ENCODE measurements at places on chromosomes 7 and 10. TPM values are rescaled to one million over a fixed set of nuclear protein-coding genes. Genes with fewer than 3 reads are reported as not detected.

- DNase-seq: peak; percentile 20
Observed at GRCh38 chr7:20651960-20652544, 36.6 kb downstream of the ABCB5 start.

DNA sequence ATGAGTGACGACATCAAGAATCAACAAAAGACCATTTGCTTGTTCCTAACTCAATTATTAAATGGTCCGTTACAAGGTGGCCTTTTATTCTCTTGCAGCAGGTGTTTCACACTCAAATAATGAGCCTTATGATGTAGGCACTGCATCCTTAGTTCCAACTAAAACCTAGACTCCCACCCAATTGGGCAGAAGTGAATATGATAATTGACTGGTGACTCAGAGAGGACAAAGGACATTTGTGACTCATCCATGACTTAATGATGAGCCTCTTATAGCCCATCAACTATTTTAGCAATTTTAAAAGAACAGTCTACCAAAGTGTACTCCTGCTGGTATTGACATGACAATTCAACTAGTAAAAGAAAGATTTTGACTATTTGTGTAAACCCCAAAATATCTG is 1027.8 kb upstream of the PHF14 start:
- DNase-seq: no peak

DNA sequence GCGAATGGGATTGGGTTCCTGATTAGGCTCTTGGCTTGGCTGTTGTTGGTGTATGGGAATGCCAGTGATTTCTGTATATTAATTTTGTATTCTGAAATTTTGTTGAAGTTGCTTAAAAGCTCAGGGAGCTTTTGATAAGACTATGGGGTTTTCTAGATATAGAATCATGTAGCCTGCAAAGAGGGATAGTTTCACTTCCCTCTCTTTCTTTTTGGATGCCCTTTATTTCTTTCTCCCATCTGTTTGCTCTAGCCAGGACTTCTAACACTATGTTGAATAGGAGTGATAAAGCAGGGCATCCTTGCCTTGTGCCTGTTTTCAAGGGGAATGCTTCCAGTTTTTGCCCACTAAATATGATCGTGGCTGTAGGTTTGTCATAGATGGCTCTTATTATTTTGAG is 40.4 kb upstream of the MPP7 start:
- DNase-seq: no peak

GRCh38 chr7:44762300-44762699 is 13.7 kb downstream of the ZMIZ2 start:
- DNase-seq: no peak

- DNase-seq: no peak
Observed at GRCh38 chr10:79293841-79294581, 53.3 kb upstream of the PPIF start.

GRCh38 chr7:151018421-151019129 is 5.7 kb downstream of the ATG9B start:
- DNase-seq: no peak

DNA sequence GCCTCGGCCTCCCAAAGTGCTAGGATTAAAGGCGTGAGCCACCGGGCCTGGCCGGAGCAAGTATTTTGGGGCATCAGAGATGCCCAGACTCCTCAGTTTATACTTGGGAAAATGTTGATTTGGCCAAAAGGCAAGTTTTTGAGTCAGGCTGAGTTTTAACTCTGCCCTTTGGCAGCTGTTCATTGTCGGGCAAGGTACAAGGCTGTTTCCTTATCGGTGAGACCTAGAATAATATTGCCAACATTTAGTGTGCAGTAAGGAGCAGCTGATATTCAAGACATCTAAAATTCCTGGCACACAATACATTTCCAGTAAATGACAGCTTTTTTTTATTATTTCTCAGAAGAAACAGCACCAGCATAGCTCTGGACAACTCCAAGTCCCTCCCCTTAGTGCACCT is 147.6 kb upstream of the C7orf33 start:
- DNase-seq: no peak

DNA sequence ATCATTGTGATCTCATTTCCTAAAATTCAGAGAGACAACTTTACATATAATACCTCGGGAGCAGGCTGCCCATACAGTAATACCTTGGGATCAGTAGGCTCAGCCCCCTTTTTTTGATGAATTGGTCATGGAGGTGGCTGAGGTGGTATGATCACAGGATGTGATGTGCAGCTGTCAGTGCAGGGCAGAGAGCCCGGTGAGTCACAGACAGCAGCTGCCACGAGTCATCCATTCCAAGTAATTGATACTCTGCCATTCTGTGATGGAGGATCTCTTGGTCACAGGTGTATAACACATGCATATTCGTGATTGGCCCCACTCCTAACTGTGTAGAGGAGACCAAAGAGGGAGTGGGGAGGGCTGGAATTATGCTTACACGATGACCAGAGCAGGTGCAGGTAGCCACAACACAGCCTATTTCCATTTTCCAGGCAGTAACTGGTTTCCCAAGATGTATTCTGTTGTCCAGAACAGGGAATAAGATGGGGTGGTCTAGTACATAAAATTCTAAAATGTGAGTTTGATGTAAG is 14.1 kb downstream of the NRCAM start:
- no peak for DNase-seq

GRCh38 chr10:100319707-100320402 is 10.2 kb downstream of the PKD2L1 start:
- DNase-seq: no peak

DNA sequence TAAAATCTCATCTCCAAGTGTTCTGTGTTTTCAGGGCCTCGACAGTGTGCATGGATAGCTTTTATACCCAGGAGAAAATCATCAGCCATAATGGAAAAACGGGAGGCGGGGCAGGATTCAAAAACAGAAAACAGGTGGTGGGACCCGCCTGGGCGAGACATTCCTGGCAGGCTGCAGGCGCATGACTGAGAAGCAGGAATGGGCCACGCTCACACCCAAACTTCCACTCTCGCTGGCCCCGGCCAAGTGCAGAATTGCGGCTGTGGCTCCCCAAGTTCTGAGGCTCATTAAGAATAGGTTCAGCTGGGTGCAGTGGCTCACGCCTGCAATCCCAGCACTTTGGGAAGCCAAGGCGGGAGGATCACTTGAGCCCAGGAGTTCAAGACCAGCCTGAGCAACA is 60.6 kb downstream of the C10orf143 start:
- DNase-seq: no peak

DNA sequence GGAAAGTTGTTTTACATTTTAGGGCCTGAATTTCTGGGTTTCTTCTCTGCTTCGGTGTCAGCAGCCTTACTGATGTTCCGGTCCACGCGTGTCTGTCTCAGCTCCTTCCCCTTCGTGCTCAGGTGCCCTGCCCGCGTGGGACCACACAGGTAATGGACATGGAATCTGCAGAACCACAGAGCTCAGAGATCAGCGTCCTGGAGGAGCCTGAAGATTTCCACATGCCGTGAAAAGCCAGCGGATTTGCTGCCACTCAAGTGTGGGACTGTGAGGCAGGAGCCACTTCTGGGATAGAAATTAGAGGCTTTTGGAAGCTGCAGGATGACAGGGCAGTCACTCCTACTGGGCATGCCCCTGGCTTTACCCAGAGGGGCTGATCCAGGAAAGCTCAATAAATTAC is 666.1 kb upstream of the FOXK1 start:
- no peak for DNase-seq

- no peak for DNase-seq
Observed at GRCh38 chr7:79692015-79692414, 238.5 kb upstream of the MAGI2 start.

Gene EPDR1
- total RNA-seq: 103 TPM

Gene TMUB1
- 46.6 TPM for total RNA-seq

Gene INSYN2A
- 0.17 TPM for total RNA-seq

Gene CAMK1D
- total RNA-seq: 0.26 TPM

Gene SLC26A4
- total RNA-seq: 0.22 TPM
